ENCODE measurements at places on chromosomes 12 and 14.

DNA sequence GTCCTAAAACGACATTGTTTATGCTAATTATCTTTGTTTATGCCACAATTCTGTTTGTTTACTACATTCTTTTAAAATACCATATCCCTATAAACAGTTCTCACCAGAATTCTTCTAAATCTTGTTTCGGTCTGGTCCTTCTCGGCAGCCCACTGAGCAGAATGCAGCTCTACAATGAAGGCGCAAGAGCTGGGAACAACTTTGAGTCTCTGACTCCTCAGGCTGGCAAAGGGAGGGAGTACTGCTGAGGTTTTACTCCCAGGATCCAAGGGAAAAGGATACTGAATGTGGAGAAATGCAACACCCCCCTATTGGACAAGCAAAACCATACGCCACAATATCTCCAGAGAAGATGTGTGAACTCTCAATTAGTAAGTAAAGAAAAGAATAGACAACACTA lies 5.4 kb downstream of the SOX5 start:
- no peak for DNase-seq

GRCh38 chr12:45200491-45201043 lies 15.3 kb upstream of the ANO6 start:
- no peak for DNase-seq

- DNase-seq, result no peak
Observed at GRCh38 chr12:93853698-93854478, 176.7 kb downstream of the CRADD start.

DNA sequence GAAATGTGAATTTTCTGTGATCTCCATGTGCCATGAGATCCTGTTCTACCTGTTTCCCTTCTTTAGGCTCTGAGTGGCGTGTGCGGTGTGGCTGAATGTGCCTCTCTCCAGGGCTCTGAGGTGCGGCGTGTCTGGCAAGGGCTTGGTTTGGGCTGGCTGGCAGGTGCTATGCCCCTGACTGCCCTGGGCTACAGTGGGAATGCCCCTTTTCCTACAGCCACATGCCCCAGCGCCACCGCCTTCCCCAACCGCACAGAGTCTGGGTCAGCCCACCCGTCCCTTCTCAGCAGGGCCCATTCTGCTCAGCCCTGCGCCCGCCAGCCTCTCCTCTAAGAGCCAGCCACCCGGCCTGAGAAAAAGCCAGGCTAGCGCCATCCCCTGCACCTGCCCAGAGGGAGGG lies 24.7 kb downstream of the BTBD6 start:
- no peak for DNase-seq

GRCh38 chr12:76666290-76666835 lies 97.6 kb upstream of the ZDHHC17 start:
- DNase-seq, result no peak

GRCh38 chr14:74667758-74668157 lies 45.1 kb downstream of the AREL1 start:
- no peak for DNase-seq

- DNase-seq, result no peak
Observed at GRCh38 chr14:89186856-89187376, 230.1 kb downstream of the FOXN3 start.

- no peak for DNase-seq
Observed at GRCh38 chr12:62651138-62651537, 184.5 kb downstream of the MON2 start.

GRCh38 chr12:47601071-47601470 lies 104.8 kb downstream of the RPAP3 start:
- DNase-seq, result no peak

- no peak for DNase-seq
Observed at GRCh38 chr12:4933411-4933810, 23.7 kb downstream of the KCNA1 start.

DNA sequence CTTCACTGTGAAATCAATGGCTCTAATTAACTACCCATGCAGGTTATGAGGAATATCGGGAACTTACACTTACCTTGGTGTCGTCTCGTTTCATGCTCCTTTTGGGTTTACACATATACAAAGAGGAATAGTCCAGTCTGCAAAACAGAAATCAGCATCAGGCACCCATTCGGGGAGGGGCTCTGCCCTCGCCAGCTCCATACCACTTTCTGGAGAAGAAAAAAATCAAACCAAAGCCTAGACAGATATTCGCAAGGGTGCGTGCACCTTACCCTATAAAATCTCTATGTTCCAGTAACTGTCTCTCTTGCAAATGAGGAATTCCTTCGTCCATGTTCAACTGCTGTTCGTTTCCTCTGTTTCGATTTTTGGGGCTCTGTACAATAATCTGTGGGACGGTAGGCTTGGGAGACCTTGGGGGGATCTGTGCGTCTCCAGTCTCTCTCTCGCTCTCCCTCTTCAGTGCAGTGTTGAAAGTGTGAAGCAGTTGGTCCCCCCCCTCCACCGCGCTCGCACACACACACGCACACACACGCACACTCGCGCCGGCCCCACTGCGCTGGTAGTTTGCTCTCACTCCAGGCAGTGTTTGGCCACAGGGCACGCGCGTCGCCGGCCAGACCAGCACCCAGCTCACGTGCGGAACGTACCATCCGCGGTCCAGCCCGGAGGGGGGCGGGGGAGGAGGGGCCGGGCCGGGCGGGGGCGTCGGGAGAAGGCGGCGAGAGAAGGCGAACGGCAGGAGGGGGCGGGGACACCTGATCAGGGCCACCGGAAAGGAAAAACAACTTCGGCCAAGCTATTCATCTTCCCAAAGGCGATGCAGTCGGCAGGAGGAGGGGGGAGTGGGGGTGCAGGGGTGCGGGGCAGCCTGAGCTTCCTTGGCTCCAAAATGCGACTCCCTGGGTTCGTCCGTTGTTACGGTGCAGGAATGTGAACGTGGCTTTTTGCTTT lies at the start of gene BHLHE41:
BHLHE41 (minus strand) TSS at position 592 of the 954 bp plus-strand sequence; CDS start at position 334, 258 bp downstream.
- DNase-seq, result peak; percentile 16
